Body of pancreas (tissue), 4 donors: ENCODE measurements at places on chromosomes 6 and 20.

- no peak for DNase-seq
Measured at GRCh38 chr20:13809855-13810254, 25.0 kb downstream of the NDUFAF5 start.

- DNase-seq: peak; percentile 79
Measured at GRCh38 chr20:62136283-62137091, 6.7 kb downstream of the PSMA7 start.

DNA sequence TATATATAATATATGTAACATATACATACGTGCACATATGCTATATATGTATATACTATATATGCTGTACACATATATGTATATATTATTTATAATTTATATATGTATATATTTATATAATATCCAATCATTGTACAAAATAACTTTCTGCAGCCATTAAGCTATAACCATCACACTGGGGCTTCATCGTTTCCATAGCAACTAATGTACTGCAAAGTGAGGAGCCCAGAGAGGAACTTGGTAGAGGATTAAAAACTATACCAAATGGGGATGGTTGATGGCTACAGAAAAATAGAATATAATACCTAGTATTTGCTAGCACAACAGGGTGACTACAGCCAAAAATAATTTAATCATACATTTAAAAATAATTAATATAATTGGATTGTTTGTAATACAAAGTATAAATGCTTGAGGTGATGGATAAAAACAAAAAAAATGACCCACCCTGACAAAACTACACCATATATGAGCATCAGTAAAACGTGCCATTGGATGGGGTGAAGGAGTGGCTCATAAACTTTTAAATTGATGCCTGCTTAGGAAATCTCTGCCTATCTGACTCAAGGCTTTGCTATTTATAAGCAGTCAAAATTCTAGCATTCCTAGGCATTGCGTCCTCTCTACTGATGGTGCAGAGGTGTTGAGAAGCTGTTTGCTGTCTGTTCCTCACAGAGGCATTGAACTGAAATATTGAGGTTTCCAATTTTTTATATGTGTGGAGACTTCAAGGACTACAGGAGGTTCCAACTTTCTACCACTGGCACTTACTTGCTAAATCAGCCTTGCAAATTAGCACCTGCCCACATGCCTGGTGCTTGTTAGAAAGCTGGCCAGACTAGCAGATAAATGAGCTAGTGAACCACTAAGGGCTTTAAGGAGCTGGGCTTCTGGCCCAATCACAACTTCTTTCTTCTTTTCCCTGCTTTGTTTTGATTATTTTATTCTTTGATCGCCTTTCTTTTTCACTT is 190.1 kb downstream of the SCP2D1 start:
- no peak for DNase-seq

DNA sequence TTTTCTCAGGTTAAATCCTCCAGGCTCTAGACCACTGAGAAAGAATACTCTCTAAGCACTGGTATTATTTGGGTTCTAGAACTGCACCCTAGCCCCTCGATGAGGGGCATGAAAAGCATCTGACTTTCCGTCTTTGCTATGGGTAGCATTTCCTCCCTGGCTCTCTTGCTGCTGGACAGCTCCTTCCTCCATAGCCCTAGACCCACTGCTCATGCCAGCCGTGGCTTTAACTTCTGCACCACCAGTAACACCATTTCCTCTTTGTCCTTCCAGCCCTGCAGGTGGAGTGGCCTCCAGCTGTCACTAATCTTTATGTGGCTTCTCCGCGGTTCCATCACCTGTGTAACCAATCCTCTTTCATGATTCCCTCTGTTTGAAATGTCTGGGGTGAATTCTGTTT is 194.9 kb downstream of the SCP2D1 start:
- no peak for DNase-seq

DNA sequence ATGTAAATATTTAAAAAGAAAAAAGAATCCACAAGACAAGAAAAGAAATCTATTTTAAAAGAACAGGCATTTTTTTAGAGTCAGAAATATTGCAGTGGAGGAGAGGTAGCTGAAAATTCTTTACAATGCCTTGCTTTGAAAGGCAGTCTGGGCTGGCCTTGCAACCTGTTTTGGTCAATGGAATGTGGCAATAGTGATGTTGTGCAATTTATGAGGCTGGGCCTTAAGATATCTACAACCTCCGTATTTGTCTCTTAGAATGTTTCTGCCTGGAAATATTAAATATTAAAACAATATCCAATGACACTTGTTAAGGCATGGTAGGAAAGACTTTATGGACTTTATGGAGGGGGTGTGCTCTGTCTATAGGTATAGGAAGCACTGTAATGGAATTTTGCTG is 14.8 kb upstream of the SCGN start:
- DNase-seq: no peak

DNA sequence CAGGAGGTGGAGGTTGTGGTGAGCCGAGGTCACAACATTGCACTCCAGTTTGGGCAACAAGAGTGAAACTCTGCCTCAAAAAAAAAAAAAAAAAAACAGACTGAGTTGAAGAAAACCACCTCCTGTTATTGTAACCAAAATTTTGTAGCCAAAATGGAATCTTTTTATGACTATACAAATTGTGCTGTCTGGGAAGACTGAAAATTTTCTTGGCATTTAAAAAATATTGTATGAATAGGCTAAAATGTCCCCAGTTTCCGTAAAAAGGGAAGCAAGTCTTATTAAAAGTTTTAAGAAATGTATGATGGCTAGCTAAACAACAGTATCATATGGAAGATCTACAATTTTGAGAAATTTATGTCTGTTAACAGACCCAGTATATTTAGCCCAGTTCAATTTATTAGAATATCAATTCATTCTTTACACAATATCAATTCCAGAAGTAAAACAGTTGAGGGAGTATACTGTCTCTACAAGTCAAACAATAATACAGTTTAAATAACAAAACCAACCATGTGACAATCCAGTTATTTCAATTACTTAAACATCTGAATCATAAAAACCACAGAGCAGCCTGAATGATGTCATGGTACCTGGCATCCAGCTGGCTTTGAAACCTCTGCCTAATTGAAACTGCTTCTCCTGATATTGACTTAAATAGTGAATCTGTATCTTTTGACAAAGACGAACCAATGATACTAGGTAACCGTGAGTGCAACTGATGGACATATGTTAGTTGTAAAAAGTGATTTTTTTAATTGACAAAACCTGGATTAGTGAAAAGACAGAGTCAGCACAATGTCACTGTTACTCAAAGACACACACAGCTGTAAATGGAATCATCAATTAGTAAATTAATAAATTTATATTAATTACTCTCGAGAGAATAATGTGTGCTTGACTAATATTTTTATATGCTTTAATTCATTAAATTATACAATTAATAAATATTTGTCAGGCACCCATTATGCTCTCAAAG is 166.6 kb upstream of the MARCKS start:
- DNase-seq: peak; percentile 40

GRCh38 chr6:20069021-20069522 is 143.2 kb downstream of the MBOAT1 start:
- DNase-seq: no peak

GRCh38 chr6:169946971-169947370 is 195.5 kb downstream of the ERMARD start:
- DNase-seq: no peak

- DNase-seq: no peak
Measured at GRCh38 chr20:34375977-34376430, 12.9 kb downstream of the ITCH start.
